ENCODE measurements at places on chromosomes 3 and 15.

DNA sequence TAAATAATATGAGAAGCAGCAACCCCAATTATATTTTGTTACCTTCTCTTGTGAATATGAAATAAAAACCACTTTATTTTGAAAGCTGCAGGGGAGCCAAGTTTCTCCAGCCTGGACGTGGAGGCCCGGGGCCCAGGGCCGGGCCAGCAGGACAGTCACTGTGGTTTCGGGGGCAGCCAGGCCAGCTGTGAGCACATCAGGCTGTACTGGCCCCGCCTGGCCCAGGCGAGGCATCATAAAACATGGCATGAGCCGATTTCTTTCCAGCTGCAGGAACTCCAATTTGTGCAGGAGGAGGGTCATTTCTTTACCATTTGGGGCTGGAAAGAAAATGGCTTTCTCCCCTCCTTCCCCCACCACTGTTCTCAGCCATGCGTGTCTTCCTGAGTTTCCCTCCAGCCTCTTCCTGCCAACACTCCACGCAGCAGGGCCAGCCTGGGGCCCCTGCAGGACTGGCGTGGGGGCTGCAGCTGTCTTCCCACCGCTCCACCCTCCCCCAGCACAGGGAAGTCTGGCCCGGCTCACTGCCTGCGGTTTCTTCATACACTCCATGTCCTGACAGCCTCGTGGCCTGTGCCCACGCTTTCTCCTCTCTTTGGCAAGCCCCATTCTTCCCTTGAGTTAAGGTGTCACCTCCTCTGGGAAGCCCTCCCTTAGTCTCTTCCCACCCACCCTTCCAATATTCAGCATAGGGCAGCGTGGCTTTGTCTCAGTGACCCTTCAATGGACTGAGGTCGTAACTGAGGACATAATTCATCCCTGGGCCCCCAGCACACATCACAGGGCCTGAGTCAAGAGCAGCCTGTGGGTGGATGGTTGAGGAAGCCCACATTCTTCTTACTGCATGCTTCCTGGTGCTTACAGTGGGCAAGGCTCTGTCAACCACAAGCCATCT is 135.8 kb downstream of the CHSY1 start:
- DNase-seq: peak; percentile 87

GRCh38 chr3:5140230-5140621 is 18.1 kb downstream of the ARL8B start:
- no peak for DNase-seq

GRCh38 chr3:129718201-129718600 is 111.7 kb upstream of the PLXND1 start:
- no peak for DNase-seq

DNA sequence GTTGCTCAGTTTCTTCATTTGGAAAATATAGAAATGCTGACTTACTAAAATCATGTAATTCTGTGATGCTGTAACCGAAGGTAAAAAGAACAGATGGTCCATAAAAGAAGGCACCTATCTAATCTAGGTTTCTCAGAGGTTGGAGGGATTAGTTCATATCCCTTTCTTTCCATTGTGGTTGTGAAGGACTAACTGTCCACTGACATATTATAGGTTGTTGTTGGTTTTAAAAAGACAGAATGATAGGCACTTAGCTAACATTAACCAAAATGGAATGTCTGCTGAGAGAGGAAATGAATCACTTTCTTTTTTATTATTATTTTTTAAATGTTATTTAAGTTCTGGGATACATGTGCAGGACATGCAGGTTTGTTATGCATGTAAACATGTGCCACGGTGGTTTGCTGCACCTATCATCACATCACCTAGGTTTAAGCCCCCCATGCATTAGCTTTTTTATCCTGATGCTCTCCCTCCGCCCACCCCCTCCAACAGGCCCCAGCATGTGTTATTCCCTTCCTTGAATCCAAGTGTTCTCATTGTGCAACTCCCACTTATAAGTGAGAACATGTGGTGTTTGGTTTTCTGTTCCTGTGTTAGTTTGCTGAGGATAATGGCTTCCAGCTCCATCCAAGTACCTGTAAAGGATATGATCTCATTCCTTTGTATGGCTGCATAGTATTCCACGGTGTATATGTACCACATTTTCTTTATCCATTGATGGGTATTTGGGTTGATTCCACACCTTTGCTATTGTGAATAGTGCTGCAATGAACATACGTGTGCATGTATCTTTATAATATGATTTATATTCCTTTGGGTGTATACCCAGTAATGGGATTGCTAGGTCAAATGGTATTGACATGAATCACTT is 45.8 kb downstream of the ALDH1A2 start:
- peak; percentile 41 for DNase-seq

Data from fibroblast of lung (primary cell).